Skeletal muscle cell (primary cell): ENCODE measurements at places on chromosomes 5 and 9.

DNA sequence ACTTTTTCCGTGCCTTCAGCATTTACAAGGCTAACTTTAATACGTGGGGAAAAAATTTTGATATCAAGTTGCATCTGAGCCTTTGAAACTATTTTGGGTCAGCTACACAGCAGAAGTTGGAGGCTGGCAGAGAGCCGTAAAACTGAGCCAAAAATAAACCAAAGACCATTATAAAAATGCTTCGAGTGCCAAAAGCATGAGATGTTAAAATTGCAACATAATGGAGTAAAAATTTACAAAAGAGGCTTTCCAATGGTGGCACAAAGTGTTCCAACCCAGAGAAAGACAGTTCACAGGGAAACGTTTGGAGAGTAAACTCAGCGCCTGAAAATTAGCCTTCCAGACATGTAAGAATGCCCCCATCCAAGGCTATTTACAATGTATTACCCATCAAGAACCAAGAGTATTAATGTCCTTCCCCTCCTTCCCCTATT, 190.3 kb downstream of the TLE1 start:
- DNase-seq: peak; percentile 67

DNA sequence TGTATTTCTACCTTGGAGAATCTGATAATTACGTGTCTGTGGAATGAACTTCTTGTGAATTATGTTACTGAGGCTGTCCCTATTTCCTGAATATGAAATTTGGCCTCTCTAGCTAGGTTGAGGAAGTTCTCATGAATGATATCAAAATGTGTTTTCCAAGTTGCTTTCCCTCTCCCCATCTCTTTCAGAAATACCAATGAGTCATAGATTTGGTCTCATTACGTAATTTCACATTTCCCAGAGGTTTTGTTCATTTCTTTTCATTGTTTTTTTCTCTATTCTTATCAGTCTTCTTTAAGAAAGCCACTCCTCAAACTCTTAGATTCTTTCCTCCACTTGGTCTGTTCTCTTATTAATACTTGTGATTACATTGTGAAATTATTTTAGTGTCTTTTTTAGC, 923.8 kb upstream of the CDH9 start:
- no peak for DNase-seq

- DNase-seq: no peak
These were observed 60.9 kb upstream of the IL17B start for GRCh38 chr5:149439899-149440542.

GRCh38 chr9:130995086-130996011, 13.6 kb upstream of the LAMC3 start:
- DNase-seq: peak; percentile 26

GRCh38 chr9:87338088-87338989, 159.3 kb upstream of the DAPK1 start:
- no peak for DNase-seq

- DNase-seq: no peak
These were observed 33.6 kb upstream of the LARP1 start for GRCh38 chr5:154721481-154722058.

- DNase-seq: no peak
These were observed at the start of gene SUSD1 for GRCh38 chr9:112174965-112175795. Gene SUSD1 (minus strand): TSS chr9:112175297. CDS start chr9:112175235, 62 bp downstream.

- DNase-seq: no peak
These were observed 578.1 kb downstream of the CSNK1G3 start for GRCh38 chr5:124090115-124090514.

DNA sequence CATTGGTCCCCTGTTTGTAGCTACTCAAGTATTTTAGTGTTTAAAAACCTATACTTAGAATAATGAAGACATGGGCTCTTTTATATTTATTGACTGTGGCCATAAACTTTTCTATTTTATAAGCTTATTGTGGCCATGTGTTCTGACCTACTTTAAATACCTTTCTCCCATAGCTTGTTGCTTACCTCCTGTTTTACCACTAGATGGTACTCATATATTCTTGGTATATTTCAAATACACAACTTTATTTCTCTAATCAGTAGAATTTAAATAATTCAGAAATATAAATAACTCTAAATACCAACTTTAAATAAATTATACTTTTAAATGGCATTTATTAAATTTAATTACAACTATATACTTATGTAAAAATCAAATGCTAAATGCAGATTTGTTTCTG, 498.0 kb downstream of the PRDM9 start:
- no peak for DNase-seq

DNA sequence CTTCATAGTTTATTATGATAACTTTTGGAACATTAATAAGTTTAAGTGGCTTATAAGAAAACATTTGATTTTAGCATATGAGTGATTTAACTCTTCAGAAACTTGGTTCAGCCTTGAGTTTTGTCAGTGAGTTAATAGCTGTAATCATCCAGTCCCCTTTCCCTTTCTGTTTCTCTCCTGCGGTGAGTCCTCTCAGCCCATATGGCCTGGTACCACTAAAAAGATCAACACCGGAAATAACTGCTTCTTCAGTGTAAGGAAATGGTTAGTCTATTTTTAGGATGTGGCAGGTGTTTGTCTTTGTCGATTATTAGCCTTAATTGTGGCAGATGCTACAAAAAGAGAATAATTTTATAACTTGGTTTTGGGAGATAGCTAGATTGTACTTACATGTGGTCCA, 120.2 kb upstream of the GRHPR start:
- DNase-seq: no peak

GRCh38 chr5:137278476-137278875, 220.7 kb downstream of the SPOCK1 start:
- DNase-seq: no peak

DNA sequence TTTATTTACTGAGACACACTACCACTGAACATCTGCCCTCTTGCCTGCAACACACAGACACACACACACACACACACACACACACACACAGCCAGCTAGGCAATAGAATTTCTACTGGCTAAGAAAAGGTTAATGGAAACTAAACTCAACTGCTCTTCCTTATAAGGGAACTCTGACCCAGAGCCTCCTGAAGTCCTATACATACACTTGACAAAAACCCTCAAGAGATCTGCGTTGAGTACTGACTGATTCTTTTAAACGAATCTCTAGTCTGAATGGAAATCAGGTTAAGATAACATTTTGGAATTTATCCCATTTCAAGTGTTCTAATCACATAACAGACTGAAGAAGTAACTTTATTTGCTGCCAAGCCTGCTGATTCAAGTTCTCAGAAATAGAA, 25.9 kb upstream of the TRPM3 start:
- no peak for DNase-seq

DNA sequence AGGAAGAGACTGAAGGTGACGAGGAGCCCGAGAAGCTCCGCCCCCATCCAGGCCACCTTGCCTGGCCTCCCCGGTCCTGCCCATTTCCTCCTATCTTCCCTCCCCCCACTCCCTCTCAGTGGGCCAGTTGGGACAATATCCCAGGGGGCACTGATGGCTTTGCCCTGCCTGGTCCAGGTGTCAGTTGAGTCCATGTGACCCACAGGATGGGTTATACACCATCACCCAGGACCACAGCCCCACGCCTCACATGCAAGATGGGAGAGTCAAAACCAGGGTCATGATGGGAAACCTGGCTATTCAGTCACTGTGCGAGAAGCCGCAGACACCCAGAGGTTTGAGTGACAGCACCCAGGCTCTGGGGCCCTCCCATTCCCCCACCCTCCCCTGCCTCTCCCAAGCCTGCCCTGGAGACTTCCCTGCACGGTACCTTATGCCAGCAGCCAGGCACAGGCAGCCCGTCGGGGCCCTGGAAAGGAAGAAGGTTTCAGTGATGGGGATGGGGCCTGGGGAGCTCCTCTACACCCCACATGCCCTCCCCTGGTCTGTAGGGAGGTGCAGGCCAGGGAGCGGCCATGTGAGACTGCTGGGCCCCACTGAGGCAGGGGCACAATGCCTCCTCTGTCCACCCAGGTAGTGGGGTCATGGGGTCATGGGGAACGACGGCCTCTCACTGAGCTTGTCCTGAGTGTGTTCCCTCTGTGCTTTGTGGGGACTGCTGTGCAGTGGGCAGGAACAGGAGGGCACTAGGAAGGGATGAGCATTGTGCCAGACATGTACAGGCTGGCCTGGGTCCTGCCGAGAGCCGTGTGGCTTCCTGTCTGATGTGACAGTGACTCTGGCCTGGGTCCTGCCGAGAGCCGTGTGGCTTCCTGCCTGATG, 6.3 kb upstream of the PHYKPL start:
- DNase-seq: no peak

- no peak for DNase-seq
These were observed 49.0 kb downstream of the FAM78A start for GRCh38 chr9:131227112-131227958.

GRCh38 chr9:113573046-113573958, 109.8 kb downstream of the RGS3 start:
- no peak for DNase-seq

DNA sequence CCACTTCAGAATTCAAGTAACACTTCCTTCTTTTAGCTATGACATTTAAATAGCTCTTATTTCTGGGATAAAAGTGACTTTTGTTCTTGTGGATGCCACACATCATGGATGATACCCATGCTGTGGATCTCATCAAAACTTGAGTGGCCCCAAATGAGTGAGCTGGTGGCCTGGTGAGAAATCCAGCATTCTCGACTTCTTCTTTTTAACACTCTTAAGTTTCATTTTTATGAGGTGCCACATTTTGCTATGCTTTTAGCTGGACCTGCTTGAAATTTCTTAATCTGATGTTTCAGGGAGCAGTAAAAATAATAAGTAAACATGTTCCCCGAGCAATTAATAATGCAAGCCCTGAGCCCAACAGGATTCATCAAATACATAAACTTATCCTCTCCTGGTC, 384.8 kb upstream of the MEF2C start:
- no peak for DNase-seq

- no peak for DNase-seq
These were observed 478 bp upstream of the SETD9 start for GRCh38 chr5:56908942-56909293.

GRCh38 chr5:136001466-136001981, 27.3 kb upstream of the TGFBI start:
- peak; percentile 92 for DNase-seq

DNA sequence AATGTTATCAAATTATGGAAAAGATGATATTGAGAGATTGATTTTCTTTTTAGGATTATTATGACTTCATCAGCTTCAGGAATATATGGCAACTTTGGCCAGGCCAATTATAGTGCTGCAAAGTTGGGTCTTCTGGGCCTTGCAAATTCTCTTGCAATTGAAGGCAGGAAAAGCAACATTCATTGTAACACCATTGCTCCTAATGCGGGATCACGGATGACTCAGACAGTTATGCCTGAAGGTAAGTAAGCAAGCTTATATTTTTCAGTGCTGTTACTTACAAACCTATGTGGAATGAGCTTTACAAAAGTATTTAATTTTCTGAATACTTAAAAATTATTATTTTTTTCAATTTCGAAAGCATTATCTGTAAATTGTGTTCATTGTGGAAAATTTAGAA, 26.5 kb downstream of the HSD17B4 start:
- DNase-seq: no peak

DNA sequence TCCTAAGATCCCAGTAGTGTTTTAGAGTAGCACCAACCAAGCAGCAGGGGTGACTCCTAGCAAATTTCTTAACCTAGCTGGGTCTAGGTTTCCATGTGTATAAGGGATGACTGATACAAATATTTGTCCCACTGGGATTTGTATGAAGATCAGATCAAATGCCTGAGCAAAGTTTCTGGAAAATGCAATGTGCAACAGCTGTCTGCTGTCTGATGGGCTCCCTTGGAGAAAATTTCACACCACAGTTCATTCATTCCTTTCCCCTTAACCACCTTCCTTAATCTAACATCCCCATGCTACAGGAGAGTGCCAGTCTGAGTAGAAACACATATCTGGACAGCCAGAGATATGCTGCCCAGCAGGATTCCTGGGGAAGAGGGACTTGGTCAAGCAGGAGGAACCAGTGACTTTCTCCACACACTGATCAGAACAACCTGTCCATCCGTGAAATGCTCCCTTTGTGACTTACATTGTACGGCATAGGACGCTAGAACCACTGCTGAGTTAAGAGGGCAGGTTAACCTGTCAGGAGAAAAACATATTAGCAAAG, 53.3 kb downstream of the PTPN3 start:
- no peak for DNase-seq

GRCh38 chr5:9408964-9409363, 136.9 kb downstream of the SEMA5A start:
- DNase-seq: no peak
